ENCODE measurements at places on chromosomes 6 and 20.

- DNase-seq: no peak
Observed at GRCh38 chr6:123091091-123091895, 95.3 kb downstream of the CLVS2 start.

DNA sequence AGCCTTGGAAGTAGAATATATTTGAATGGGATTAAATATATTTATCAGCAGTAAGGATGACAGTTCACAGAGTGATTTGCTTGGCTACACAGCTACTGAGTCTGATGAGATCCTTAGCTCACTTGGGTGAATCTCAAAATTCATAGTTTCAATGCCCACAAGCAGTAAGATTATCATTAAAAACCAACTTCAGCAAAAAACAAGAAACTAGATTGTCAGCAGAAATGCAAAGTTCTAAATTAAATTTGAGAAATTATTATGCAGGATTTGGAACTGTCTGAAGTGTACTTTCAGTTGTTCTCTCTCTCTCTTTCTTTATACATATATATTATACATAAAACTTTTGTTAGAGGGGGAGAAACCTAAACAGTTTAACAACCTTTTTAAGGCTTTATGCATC lies 288.8 kb upstream of the SASH1 start:
- no peak for DNase-seq

DNA sequence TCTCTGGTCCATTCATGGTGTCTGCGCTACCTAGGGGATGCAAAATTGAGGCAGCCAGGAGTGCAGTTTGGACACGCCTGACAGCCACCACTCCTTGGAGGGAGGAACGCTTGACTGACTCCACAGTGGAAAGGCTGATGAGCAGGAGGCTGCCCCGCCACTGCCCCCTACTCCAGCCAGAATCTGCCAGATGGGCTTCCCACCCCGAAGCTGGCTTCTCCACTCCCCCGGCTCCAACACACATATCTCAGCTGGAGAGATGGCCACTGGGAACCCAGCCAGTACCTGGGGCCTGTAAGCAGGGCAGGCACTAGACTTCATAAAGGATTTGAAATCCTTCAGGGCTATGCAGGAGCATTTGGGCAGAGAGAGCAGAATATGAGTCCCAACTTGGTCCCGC lies 51.4 kb upstream of the BLCAP start:
- DNase-seq: no peak

DNA sequence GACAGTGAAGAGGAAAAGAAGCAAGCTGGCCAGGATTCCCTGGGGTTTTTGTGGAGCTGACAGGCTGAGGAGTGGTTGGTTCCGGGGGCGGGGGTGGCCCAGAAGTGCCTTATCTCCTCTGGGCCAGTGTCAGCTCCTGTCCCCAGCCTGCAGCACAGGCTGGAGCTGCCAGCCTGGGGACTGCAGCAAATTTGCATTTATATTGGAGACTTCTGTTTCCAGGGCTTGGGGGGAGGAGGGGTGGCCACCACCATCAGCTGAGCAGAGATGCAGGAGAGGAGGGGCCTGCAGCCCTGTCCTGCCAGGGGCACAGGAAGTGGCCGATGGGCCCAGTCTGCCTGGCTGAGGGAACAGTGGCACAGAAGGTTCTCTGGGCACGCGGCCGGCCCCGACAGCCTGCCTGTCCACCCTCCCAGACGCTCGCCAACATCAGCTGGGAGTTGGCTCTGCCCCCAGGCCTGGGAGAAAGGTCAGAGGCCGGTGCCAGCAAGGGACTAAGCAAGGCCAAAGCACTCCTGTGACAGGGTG lies 24.3 kb upstream of the SCRT2 start:
- DNase-seq: no peak

GRCh38 chr6:150118203-150118602 lies 24.6 kb upstream of the PPP1R14C start:
- no peak for DNase-seq

GRCh38 chr20:40540166-40540565 lies 148.9 kb downstream of the MAFB start:
- no peak for DNase-seq

DNA sequence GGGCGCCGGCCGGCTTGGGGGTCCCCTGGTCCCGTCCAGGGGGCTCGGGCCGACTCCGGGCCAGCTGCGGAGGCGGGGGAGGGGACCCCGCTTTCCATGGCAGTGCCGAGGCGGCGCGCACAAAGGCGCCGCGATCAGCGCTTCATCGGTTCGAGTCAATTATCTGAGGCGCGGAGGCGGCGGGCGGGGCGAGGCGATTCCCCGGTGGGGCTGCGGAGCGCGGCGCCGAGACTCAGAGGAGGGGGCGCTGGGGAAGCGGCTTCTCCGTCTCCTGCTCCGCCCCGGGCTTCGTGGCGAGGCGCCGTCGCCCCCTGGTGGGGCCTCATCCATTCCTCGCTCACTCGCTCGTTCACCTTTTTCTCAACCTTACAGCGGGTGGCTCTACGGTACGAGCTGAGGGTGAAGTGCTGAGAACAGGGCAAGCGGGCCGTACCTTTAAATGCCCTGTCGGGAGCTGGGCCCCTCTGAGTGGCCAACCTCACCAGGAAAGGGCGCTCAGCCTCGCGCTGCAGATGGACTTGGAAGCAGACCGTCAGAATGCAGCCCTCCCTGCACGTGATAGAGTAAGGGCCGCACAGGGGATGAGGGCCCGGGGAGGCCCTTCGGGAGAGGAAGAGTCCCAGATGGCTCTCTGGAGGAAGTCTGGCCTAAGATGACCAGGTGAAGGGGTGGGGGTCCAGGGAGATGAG lies 39.9 kb downstream of the SLC52A3 start:
- DNase-seq: no peak

GRCh38 chr6:158991017-158991723 lies 8.8 kb downstream of the RSPH3 start:
- DNase-seq: no peak

- no peak for DNase-seq
Observed at GRCh38 chr6:25685896-25686295, 33.9 kb downstream of the SCGN start.

GRCh38 chr6:82063574-82063973 lies 184.0 kb downstream of the IBTK start:
- no peak for DNase-seq

- DNase-seq: no peak
Observed at GRCh38 chr6:147060636-147061035, 143.6 kb upstream of the STXBP5 start.

- DNase-seq: no peak
Observed at GRCh38 chr6:166464068-166465002, 81.6 kb upstream of the MPC1 start.

DNA sequence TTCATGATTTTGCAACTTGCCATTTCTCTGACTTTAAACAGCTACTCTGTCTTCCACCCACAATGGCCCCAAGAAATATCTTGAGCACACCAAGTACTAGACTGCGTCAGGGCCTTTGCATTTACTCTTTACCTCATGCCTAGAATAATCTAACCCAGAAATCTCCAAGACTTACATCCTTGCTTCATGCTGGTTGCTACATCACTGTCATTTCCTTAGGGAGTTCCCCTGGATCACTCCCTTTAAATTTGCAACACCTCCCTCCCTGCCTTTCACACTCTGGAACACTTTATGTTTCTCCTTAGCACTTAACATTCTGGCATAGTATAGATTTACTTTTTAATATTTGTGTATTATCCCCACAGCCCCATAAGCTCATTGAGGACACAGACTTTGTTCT lies 4.9 kb upstream of the ELOVL5 start:
- no peak for DNase-seq

DNA sequence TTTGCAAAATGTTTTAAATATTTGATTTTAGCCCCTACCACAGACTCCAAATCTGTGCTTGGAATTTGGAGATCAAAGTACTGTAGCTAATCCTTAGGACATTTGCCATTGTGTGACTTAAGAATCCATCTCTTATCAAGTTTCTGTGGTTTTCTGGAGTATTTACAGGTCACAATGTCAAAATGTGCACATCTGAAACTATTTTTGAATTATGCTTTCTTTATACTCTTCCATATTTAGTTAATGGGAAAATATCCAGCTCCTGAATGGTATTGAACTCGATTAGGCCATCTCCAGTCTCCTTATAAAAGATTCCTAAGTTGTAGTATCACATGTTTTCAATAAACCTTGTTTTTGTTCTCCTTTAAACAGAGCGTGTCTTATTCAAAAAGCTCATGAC lies 162.5 kb downstream of the KHDC1L start:
- DNase-seq: no peak

GRCh38 chr6:149897855-149898744 lies at the start of gene RAET1E:
Gene RAET1E, minus strand, starts transcription at chr6:149898113. Its CDS starts 7,212 bp downstream, at chr6:149890901.
- DNase-seq: no peak

- DNase-seq: no peak
Observed at GRCh38 chr20:23658989-23659609, 21.3 kb upstream of the CST3 start.

GRCh38 chr6:135534773-135535380 lies 37.3 kb upstream of the AHI1 start:
- DNase-seq: no peak

GRCh38 chr6:1372690-1373089 lies 16.7 kb upstream of the FOXF2 start:
- no peak for DNase-seq

- DNase-seq: no peak
Observed at GRCh38 chr20:11296221-11296620, 621.5 kb upstream of the BTBD3 start.

- no peak for DNase-seq
Observed at GRCh38 chr20:32839982-32840285, 18.8 kb upstream of the EFCAB8 start.

DNA sequence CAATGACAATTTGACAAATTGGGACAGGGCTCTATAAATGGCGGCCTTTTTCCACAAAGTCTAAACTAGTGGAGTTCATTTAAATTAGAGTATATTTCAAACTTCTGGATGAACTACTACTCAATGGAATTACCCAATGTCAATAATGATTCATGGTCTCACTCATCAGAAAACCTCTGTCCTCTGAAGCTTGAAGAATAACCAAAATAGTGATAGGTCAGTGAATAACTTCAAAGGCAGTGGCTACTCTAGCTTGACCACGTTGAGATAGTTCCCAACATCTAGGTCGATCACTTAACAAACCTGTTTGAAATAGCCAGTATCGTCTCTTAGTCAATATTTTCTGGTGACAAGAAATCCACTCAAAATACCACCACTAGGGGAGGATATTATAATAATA lies 197.6 kb downstream of the HDGFL1 start:
- DNase-seq: no peak

- DNase-seq: no peak
Observed at GRCh38 chr6:111242452-111242851, 155.1 kb downstream of the SLC16A10 start.

GRCh38 chr6:30834646-30835045 lies 49.7 kb upstream of the DDR1 start:
- no peak for DNase-seq

DNA sequence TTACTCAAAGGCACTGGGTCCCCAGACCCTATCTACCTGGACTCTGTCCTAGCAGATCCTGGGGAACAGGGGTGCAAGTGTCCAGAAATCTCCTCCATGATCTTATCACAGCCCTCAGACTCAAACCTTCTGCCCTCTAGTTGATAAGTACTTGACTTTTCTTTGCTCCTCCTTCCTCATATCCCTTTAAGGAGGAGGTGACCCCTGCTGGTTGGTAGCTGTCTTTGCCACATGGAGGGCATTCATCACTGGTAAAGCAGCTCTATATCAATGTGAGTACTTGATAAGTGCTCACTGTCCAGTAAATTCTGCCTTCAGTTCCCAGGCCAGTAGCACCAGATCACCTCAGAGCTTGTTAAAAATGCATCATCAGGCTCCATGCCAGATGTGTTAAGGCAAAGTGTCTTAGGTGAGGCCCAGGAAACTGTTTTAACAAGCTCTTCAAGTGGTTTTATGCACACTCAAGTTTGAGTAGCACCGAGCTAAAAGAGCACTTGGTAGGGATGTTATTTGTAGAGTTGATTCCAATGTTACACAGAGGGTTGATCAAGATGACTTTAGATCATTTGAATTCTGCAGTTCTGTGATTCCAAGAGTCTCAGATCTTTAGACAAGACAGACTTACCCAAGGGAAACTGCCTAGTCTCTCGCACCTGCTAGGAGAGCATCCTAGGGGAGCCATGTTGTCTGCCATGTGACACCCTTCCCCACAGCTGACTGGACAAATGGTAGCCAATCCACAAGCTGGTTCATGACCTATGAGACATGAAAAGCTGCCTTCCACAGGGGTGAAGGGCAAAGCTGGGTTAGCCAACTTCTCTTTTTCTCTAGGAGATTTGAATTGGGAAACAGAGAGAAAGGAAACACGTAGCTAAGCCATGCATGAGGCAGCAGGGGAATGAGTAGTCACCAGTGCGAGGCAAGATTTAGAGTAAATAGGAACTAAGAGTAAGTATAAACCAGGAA lies 18.6 kb downstream of the TREML2 start:
- DNase-seq: no peak

GRCh38 chr6:148395583-148396101 lies 53.0 kb downstream of the SASH1 start:
- no peak for DNase-seq
